ENCODE measurements at places on chromosomes 2 and 18.

DNA sequence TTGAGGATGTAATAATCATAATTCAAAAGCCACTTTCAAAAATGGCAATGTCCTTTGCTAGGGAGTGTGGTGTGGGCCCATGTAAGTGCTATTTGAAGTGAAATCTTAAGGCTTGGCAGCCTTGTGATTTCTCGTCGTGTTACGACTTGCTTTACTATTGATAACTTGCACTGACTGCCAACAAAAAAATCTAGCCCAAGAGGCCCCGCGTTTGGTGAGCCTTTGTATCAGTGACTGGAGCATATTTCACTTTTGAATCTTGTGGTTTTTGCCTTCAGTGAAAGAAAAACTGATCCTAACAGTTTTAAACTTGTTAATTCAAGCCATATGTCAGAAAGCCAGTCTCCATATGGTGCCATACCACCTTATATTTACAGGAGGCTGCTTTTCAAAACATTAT is 248.0 kb downstream of the TMEM182 start:
- DNase-seq, result no peak

DNA sequence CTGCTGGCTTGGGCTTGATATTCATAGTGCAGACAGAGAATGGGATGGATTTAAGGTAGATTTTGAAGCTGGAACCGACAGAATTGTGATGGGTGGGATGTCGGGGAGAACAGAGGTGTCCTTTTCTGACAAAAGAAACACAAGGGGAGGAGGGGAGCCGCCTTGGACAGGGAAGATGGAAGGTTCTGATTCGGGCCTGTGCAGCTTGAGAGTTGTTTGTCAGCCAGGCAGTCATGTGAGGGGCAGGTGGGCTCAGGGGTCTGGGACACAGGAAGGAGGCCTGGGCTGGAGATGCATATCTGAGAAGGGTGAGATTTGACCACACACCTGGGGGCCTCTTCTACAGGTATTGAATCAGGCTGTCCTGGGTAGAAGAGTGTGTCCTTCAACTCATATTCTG is 41.4 kb downstream of the NPAS2 start:
- no peak for DNase-seq

- DNase-seq, result no peak
These were observed 94.7 kb upstream of the CDC42EP3 start for GRCh38 chr2:37766106-37766505.

GRCh38 chr2:109545828-109546713 is 67.7 kb downstream of the SEPTIN10 start:
- peak; percentile 37 for DNase-seq

- DNase-seq, result no peak
These were observed at the start of gene IL37 for GRCh38 chr2:112910865-112911264. Gene IL37, plus strand, starts transcription at chr2:112911165. Its CDS starts 1,848 bp downstream, at chr2:112913013.

GRCh38 chr2:206218156-206218555 is 56.3 kb upstream of the ZDBF2 start:
- DNase-seq, result no peak

GRCh38 chr2:139969323-139969722 is 1189.1 kb upstream of the NXPH2 start:
- DNase-seq, result no peak

DNA sequence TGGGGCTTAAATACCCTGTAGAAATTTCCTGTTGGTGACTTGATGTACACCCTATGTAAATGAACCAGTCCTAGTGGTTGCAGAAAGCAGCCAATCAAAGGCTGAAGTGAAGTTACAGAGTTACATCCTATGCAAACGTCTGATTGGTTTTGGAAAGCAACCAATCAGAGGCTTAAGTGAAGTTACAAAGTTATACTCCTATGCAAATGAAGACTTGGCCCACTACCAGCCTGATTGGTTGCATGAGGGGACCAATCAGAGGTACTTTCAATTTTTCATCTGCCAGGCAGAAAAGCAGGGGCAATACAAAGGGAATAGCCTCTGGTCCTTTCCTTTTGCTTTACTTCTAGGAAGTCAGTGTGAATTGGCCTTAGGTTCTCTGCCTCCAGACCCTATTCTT is 13.6 kb upstream of the ZNF397 start:
- no peak for DNase-seq

DNA sequence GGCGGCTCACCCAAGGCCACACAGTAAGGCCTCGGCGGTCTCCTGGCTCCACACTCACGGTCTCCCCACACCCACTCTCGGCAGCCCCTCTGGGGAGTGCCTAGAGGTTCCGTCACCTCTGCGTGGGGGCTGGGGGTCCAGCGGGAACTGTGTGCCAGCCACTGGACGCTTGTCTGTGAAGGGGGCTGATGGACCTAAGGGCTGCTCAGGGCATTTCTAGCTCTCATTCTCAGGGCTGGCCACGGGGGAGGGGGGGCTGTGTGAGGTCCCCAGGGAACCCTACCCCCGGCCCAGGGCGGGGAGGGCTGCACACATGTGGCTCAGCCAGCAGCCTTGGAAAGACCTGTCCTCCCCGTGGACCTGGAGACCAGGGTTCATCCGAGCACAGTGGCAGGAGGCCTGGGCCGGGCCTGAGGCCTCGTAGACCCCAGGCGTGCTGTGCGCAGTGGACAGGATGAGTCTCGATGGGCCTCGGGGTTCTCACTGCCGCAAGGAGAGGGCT is 27.1 kb upstream of the ODC1 start:
- DNase-seq, result no peak

GRCh38 chr2:155308367-155309009 is 610.0 kb downstream of the KCNJ3 start:
- DNase-seq, result no peak

- DNase-seq, result no peak
These were observed 36.6 kb upstream of the PROKR1 start for GRCh38 chr2:68606759-68607158.

DNA sequence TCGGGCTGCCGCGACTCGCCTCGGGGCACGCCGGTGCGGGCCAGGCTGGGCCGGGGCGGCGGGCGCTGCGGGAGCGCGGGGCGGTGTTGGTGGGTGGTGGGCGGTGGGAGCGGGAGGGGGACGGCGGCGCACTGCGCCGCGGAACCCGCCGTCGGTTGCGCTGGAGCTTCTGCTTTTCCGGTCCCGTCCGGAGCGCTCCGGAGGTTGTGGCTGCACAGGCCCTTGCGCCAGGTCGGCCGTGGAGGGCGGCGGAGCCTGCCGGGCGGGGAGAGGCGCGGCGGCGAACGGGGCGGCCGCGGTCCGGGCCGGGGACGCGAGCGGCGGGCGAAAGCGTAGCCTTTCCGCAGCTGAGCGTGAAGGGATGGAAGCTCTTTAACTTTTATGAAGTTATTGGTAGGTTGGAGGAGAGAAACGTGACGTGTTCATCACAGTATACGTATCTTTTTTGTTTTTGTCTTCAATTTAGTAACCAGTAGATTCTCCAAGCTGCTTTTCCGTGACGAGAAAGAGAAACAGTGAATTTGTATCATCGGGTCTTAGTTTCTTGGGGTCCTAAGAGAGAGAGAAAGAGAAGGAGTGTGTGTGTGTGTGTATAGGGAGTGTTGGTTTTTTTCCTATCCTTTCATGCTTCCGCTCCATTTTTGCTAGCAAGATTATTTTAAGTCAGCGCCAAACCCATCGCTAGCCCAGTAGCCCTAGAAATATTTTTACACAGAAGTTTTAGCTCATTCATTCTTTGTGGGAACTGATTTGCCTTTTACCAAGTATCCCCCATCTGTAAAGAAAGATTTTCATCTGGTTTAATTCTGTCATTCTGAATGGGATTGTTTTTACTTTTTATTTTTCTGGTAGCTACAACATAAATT is 535 bp downstream of the ATG4B start:
- peak; percentile 57 for DNase-seq

- DNase-seq, result no peak
These were observed 27.1 kb downstream of the SRBD1 start for GRCh38 chr2:45583977-45584376.

- peak; percentile 85 for DNase-seq
These were observed 93.0 kb upstream of the SMAD2 start for GRCh38 chr18:48023334-48024008.

DNA sequence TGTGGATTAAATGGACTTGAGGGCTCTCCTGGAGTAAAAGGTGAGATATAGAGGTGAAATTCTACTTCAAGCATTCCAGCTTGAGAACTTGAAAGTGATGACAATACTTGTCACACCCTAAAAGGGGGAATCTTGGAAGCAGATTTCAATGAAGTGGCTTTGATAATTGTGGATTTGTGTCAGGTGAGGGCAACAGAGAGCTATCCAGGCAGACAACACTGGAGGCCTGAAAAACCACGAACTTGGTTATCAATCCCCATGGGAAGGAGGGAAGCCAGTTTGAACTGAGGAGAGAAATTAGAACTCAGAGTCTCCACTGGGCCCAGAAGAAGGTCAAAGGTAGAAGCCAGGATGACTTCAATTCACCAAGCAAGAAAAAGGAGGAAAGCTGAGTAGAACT is 263.9 kb downstream of the FIGN start:
- DNase-seq, result peak; percentile 6
